Activated T-cell treated with anti-CD3 and anti-CD28 coated beads, Interleukin-2, amount 50 U/mL, for 48 hours (primary cell): ENCODE measurements at places on chromosomes 12 and 14.

DNA sequence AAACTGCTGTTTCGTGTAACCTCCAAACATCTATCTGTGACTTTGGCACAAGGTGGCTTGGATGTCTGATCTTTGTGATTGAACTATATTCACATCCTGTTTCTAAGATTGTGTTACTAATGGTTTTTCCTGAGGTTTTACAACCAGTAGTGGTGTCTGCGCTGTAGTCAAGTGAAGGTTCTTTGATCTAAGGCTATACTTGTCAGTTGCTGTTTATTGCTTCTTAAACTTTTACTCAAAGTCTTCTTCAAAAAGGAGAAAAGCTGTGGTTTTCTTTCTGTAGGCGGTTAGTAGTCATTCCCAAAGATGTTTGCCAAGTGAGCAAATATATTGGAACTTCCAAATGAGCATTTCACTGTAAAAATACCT lies 12.3 kb upstream of the CALM1 start:
- no peak for DNase-seq

DNA sequence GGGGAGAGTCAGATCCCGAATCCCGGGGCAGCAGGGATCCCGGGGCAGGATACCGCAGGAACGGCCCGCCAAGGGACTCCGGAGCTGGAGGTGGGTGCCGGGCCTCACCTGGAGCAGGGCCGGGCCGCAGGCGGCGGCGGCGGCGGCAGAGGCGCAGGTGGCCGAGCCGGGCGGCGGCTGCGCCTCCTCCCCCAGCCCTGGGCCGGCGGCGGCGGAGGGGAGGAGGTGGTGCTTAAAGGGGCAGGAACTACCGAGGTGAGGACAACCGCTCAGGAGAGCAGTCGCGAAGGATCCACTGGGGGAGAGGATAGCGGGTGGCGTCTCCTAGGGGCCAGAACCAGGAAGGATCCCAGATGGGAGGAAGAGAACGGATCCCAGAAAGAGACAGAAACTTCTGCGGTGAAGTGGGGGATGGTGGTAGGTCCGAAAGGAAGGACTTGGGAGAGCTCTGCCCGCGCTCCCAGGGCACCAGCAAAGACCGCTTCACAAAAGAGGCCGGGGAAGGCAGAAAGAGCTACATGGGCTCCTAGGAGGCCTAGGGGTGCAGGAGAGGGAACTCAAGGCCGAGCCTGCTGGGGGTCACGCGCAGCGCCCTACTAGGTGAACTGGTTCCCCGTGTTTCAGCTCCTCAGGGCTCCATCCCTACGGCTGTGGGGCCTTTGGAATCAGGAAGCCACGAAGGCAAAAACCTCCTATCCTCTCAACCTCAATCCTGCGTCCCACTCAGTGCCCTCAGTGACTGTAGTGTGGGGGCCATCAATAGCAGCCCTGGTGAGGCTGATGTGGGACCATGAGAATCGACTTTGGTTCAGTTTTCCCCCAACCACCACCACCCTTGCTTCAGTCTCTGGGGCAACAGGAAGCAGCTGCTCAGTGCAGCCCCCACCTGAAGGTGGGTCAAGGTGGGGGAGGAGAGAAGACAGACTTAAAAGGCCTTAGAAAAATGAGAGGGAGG lies 5.0 kb upstream of the BAZ2A start:
- DNase-seq: peak; percentile 77

DNA sequence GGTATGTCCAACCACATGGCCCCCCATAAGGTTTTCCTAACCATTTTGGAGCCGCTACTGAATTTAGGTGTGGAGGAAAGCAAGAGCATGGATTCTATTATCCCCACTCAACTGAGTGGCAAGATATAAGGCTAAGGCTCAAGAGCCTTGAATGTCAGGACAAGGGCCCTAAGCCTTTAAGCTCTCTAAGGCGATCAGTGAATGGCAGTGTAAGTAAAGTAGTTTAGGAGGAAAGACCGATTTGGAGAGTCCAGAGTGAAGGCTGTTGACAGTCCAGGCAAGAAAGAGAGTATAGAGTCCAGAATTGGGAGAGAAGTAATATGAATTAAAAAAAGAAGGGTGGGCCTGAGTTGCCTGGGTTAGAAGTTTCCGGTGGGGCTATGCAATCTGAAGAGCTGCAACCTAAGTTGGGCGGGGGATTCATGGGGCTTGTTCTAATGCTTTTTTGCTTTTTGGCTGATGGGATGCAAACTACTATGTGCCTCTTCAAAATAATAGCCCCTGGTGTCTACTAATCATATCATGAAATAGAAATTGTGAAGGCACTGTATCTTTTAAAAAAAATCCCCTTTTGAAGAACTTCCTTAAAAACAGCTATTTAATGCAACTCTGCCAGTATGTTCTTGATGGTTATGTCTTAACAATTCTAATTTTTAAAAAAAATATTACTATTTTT lies at the start of gene SPIC:
SPIC (plus strand) TSS at position 626 of the 676 bp plus-strand sequence. CDS start 1,569 bp downstream, outside the sequence.
- DNase-seq: no peak

DNA sequence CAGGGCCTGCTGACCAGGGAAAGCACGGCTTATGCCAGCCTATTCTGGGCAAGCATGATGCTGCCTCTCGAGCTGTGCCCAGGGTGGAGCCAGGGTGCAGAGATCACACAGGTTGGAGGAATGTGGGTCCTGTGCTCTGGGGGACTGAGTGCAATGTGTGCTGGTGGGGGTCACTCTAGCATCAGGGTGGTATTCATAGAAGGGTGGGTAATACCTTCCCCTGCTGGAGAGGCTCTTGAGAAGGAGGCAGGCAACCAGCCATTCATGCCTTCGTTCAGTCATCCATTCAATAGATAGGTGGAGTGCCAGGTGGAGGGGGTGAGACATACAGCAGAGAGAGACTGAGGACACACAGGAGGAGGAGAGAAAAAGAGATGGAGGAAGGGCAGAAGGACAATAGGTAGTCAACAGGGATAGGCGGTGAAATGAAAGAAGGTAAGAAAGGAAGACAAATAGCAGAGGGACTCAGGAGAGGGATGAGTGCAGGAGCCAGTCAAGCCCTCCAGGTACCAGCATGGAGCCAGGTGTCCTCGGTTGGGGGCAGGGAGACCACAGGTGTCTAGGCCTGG lies 5.2 kb upstream of the ZNF385A start:
- DNase-seq: no peak

- no peak for DNase-seq
Observed at GRCh38 chr14:64238049-64238448, 56.1 kb downstream of the ESR2 start.

GRCh38 chr14:105326568-105326867 lies 12.0 kb downstream of the PACS2 start:
- DNase-seq: no peak

DNA sequence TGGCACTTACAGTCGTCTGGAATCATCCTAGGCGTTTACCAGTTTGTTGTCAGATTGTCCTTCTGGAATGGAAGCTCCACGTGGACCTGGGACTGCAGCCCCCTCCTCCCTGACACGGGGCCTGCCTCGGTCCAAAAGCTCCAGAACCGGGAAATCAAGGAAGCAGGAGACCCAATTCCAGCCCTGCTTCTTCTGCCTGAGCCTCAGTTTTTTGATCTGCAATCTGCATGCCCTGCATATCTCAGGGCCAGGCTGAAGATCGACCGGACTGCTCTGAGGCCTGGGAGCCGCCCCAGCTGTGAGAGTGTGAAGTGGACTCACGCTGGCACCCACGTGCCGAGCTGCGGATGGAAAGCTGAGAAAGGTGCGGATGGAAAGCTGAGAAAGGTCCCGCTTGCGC lies 98.6 kb downstream of the SETD3 start:
- no peak for DNase-seq

- DNase-seq: no peak
Observed at GRCh38 chr14:71116568-71117122, 209.4 kb downstream of the PCNX1 start.

GRCh38 chr12:3473844-3474243 lies 17.2 kb upstream of the PRMT8 start:
- DNase-seq: no peak

- no peak for DNase-seq
Observed at GRCh38 chr14:76985540-76986230, 42.8 kb downstream of the IRF2BPL start.

DNA sequence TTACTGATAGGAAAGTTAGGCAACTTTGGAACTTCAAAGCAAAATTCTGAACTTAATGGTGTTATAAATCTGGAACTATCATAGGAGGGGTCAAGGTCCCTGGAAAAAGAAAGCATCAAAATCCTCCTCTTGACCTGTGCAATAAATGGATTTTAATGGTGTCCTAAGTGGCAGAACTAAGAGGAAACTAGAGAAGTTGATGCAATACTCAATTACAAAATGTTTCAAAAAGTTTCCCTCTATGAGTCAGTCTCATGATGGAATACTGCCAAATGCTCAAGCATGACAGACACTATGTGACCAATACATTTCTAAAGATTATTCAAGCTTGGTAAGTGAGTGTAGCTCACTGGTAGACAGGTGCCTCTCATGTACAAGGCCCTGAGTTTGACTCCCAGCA lies 47.7 kb upstream of the ERGIC2 start:
- no peak for DNase-seq

DNA sequence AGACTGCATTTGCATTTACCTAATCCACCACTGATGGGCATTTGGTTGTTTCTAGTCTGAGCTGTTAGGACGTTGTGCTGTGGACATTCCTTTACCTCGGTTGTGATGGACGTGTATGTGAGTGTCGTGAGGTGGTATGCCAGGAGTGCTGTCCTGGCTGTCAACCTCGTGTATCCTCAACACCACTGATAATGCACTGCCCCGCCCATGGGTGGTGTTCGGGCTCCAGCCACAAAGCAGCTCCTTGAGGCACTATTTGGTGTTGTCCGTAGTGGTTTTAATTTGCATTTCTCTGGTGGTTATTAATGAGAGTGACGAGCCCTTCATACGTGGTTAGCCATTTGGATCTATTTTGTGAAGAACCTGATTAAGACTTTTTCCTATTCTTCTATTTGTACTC lies 87.6 kb downstream of the PPP2R5C start:
- DNase-seq: no peak

DNA sequence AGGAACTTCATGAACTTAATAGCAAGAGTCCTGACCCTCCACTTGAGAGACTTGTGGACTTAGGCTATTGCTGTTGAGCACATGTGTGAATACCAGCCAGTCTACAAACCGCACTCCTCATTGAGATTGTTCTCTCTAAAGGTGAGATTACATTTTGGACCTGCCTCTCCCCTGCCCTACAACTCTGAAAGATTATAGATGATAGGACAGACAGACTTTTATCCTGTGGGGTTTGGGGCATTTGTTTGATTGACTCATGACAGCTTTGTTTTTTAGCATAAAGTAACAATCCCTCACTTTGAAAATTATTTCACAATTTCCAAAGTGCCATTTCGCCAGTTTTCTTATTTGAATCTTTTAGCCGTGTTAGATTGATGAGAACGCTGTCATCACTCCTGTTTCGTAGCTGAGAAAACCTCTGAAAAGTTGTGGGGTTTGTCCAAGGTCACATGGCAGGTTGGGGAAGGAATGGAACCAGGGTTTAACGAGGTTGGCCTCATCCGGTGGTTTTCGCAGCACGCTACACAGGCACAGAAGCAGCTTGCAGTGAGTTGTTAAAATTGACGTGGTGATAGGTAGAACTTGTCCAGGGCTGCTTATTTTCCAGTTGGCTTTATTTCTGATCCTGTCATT lies 836 bp downstream of the EVL start:
- peak; percentile 79 for DNase-seq

GRCh38 chr14:82549306-82549990 lies 1015.8 kb upstream of the SEL1L start:
- no peak for DNase-seq

GRCh38 chr14:103194256-103195045 lies 71.2 kb downstream of the TNFAIP2 start:
- no peak for DNase-seq

DNA sequence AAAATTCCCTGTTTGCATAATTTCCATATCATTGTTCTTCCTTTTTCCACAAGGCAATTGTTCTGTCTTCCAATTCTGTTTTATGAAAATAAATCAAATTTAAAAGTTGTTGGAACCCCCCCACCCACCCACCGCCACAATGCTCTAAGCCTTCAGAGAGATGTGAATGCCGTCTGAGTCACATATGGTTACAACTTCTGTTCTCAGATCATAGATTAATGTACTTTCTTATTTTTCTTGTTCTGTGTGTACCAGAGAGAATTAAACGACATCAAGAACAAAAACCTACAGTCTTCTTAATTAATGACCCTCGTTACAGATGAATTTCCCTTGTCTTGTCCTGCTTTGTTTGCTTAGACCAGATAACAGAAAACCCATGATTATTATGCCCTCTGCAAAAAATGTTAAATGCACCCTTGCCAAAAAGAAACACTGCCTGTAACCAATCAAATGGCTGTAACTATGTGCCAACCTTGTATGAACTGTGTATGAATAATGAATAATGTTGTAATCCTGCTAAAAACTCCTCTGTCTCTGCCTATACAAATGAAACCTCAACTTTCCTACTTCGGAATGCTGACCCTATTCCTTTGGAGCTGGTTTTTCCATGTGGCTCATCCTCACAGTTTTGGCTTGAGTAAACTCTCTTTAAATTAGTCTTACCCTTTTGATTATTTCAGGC lies 14.0 kb downstream of the OR6S1 start:
- no peak for DNase-seq

DNA sequence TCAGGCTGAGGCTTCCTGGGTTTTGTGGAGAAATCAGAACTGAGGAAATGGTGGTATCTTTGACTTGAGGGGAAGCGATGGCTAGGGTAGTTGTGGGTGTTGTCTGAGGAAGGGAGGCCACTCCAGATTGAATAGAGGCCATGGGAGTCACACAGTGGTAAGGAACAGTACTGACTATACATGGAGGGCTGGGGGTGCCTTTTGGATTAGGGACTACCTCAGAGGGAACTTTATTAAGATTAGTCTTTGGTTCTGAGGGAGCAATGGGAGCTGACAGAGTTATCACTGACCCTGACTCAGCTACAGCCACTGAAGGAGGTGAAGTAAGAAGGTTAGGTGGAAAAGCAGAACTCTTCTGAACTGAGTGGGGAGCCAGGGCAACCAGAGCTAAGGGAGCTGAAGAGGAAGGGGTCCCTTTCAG lies 4.4 kb downstream of the NACA start:
- DNase-seq: no peak

DNA sequence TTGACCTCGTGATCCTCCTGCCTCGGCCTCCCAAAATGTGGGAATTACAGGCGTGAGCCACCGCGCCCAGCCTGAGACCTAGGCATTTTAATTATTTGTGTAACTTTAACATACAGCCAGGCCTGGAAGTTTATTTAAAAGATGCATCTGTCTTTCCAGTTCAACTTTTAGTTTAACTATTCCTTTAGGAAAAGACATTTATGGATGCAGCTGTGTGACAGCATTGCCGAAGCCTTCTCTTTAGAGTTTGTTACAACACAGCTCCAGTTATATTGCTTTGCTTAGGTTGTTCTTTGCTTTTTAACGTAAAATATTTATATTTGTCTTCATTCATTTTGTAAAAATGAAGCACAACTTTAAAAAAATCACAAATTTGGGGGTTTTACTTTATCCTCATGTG lies 67.0 kb downstream of the DIP2B start:
- DNase-seq: no peak

- DNase-seq: peak; percentile 49
Observed at GRCh38 chr12:45655186-45655585, 74.3 kb upstream of the ARID2 start.
